ENCODE measurements at places on chromosomes 5 and 9. TPM values are rescaled to one million over a fixed set of nuclear protein-coding genes. Genes with fewer than 3 reads are reported as not detected.

MAST4 gene
- total RNA-seq = 19.3 TPM

DNA sequence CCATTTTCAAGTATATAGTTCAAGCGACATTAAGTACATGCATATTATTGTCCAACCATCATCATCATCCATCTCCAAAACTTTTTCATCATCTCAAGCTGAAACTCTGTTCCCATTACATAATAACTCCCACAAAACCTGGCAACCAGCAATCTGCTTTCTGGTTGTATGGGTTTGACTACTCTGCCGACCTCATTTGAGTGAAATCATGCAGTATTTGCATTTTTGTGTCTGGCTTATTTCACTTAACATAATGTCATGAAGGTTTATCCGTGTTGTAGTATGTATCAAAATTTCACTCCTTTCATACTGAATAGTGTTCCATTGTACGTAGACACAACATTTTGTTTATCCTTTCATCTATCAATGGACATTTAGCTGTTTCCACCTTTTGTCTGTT lies 74.8 kb downstream of the SGCD start:
- DNase-seq = no peak

DNA sequence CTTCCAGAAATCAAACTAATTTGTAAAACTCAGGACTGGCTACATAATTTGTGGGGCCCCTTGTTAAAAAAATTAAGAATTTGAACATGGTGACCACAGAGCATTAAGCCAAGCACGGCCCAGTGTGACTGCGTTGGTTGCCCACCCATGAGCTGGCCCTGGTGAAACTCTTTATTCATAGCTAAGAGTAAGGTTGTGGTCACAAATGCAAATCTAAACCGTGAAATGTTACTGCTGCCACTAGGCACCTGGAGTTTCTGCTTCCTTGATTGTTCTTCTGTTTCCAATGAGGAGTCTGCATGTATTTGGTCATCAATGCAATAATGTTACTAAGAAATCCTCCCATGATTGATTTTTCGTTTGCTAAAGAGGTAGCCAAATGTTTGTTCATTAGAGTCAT lies 4.2 kb downstream of the GCNT1 start:
- DNase-seq = no peak

GRCh38 chr9:70105147-70105546 lies 61.5 kb downstream of the MAMDC2 start:
- DNase-seq = no peak

DNA sequence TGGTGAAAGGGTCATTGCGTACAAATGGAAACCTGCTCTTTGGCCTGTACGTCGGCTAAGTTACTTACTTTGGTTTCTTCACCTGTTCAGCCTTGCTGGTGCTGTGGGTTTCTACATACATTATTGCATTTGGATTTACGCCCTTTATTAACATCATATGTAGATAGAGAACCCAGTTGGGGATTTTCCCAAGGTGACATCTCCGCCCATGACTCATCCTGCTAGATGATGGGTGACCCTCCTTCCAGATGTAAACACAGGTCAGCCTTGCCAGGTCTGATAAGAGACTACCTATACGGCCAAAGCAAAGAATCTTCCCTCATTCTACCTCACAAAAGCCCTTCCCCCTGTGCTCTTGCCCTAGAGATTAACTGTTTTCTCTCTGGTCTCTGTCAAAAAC lies 360.9 kb downstream of the KDM4C start:
- no peak for DNase-seq

DNA sequence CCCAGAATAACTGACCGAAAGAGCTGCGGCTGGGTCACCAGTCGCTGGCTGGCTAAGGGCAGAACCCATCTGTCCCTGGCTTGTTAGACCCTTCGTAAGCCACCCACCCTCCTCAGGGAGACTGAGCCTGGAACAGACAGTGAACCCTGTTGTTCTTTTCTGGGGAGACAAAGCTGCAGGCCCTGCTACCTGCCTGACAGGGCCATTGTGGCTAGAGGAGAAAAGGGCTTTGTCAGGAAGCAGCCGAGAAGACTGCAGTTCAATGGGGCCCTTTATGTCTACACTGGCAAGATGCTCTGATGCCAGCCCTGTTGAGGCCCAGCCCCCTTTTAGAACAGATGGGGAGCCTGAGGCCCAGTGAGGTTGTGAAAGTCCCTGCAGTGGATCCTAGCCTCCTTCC lies 3.7 kb upstream of the NIPAL4 start:
- DNase-seq = no peak

- no peak for DNase-seq
Measured at GRCh38 chr5:94815313-94816039, 197.0 kb downstream of the SLF1 start.
